ENCODE measurements at places on chromosomes 16 and 17.

GRCh38 chr17:31803494-31804213 lies 55.4 kb downstream of the COPRS start:
- peak; percentile 80 for DNase-seq

DNA sequence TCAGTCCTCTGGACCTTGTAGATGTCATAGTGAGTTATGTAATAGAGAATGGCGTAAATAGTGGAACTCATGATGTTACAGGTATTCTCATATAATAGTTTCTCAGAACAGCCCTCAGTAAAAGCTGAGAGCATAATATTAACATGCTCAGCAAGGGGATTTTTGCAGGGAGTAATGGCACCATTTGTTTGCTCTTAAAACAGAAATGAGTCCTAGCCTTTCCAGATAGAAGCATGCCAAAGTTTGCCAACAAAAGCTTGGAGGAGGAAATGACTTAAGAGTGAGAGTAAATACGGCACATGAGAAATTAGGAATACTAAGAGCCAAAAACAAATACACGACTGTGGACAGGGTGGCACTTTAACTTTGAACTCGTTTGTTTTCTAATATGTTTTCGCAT lies 198.4 kb downstream of the ANKFN1 start:
- DNase-seq, result no peak

- DNase-seq, result no peak
Measured at GRCh38 chr17:73401911-73402310, 90.1 kb upstream of the CDC42EP4 start.

DNA sequence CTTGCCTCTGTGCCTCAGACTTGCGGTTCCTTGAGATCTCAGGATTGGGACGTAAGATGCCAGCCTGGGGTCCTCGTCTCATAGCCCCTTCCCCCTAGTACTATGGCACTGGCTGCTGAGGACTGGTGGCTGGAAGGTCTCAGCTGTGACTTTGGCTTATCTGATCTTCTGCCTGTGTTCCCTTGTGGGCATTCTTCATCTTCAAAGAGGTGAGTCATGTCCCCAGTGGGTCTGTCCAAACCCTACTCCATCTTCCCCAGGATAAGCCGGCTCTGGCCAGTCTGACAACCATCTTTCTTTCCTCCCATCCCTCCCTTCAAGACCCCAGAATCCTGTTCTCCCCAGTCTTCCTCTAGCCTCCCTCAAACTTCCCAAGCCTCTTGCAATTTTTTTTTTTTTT lies 3.6 kb downstream of the CD19 start:
- no peak for DNase-seq

GRCh38 chr17:8122422-8122923 lies 1.4 kb downstream of the HES7 start:
- DNase-seq, result no peak

DNA sequence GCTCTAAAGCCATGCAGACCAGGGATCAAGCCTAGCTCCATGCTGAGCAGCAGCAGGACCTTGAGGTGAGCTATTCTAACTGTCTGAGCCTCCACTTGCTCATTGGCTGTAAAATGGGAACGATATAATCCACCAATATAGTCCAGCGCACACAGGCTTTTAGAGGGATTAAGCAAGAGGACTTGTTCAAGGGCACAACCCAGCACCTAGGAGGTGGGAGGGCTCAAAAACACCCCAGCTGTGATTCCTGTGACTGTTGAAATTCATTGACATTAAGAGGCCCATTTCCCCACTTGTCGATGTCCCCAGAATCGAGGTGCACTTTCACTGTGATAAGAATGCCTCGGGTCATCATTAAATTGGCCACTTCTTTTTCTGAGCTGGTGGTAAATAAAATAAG lies 4.1 kb downstream of the USH1G start:
- no peak for DNase-seq

DNA sequence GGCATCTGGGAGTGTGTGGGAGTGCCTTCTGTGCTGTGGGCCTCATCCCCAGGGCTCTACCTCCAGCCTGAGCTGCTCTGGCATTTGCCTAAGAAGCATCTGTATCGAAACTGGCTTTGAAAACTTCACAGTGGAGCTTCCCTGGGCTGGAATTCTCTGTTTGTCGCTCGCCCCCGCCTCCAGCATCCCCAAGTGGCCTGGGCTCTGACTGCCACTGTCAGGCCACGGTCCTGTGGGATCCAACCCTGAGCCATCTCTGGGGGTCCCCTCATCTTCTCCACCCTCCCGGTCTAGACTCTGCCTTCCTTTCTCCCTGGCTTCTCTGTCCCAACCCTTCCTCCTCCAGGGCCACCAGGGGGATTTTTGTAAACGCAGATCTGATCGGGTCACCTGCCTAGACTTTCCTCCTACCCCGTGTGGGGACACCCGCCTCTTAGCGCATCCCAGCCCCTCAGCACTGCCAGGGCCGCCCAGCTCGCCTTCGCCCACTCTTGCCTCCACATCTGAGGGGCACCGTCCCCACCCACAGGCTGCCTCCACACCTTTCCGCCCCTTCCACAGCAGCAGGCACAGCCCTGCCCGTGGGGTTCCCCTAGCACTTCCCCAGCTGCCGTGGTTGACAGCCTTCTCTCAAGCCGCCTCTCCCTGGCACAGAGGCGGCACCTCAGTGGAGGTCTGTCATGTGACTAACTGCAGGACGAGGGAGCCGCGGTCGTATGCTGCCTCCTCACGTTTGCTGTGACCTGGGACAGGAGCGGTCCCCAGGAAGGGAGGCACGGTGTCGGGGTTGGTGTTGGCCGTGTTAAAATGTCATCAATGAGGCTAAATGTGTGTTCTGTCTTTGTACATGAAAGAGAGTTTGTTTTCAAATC lies 12.0 kb downstream of the TBC1D24 start:
- peak; percentile 41 for DNase-seq

- DNase-seq, result no peak
Measured at GRCh38 chr17:55642741-55643140, 79.9 kb downstream of the TMEM100 start.

DNA sequence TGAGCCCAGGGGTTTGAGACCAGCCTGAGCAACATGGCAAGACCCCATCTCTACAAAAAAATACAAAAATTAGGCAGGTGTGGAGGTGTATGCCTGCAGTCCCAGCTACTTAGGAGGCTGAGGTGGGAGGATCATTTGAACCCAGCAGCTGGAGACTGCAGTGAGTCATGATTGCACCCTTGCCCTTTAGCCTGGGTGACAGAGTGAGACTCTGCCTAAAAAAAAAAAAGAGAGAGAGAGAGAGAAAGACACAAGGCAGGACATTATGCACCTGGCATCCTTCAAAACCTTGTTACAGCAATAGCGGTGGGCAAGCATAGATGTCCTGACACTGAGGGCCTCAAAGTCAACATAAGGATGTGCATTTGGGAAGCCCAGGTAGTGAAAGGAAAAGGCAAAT lies 19.9 kb upstream of the SIAH1 start:
- DNase-seq, result no peak

DNA sequence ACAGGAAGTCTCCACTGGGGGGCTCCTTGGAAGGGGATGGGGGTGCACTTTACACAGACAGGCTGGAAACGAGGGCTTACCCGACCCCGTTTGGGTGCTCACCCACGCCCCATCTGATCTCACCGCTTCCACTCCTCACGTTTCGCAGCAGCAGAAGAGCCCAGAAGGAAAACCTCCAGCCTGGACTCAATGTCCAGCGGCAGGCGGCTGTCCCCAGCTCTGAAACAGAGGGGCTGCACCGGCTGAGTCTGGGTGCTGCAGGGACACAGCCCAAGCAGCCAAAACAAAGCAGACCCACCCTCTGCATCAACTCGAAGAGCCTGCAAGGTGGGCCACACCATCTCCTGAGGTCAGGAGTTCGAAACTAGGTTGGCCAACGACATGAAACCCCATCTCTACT lies 3.9 kb downstream of the MEAK7 start:
- no peak for DNase-seq

Data from bronchial epithelial cell (primary cell).